Smooth muscle cell of the umbilical artery (primary cell): ENCODE measurements at places on chromosomes 11 and 22. TPM values are rescaled to one million over a fixed set of nuclear protein-coding genes. Genes with fewer than 3 reads are reported as not detected.

CARD18 gene
- not detected in 2 replicates for total RNA-seq

SCGB1A1 gene
- not detected in 2 replicates for total RNA-seq

RNF121 gene
- total RNA-seq = 49.9 and 53.7 TPM in 2 replicates

MMP8 gene
- total RNA-seq = 1.4 and 1.5 TPM in 2 replicates

HBB gene
- not detected in 2 replicates for total RNA-seq

SMIM35 gene
- total RNA-seq = not detected in 2 replicates

KCTD14 gene
- 0.30 and 0.42 TPM in 2 replicates for total RNA-seq

LRRC32 gene
- total RNA-seq = 59.0 and 86.1 TPM in 2 replicates

FIBIN gene
- total RNA-seq = 25.4 and 51.4 TPM in 2 replicates

ENTHD1 gene
- total RNA-seq = not detected in 2 replicates

CYP2D6 gene
- total RNA-seq = 0.30 and 0.42 TPM in 2 replicates

SLC1A2 gene
- 0.30 and 0.32 TPM in 2 replicates for total RNA-seq

POU2F3 gene
- total RNA-seq = under 0.01 TPM in 1 of 2 replicates, not detected in the other

DTX4 gene
- total RNA-seq = 1.8 and 2.7 TPM in 2 replicates

KCNQ1OT1 gene
- total RNA-seq = 5.0 and 6.1 TPM in 2 replicates

CNGA4 gene
- total RNA-seq = 0.09 TPM in 1 of 2 replicates, not detected in the other
